Germinal center (tissue), 1 donor: ENCODE measurements at places on chromosomes 7 and 10.

GRCh38 chr7:150476819-150477631, 26.6 kb downstream of the GIMAP8 start:
- DNase-seq = no peak

GRCh38 chr7:593324-594115, 73.9 kb upstream of the PDGFA start:
- DNase-seq = peak; percentile 33

- peak; percentile 62 for DNase-seq
Observed at GRCh38 chr7:34320926-34321661, 336.9 kb upstream of the NPSR1 start.

- DNase-seq = peak; percentile 1
Observed at GRCh38 chr10:71090330-71090729, 122.0 kb upstream of the UNC5B start.

- DNase-seq = no peak
Observed at GRCh38 chr10:11386044-11386443, 225.4 kb downstream of the USP6NL start.

DNA sequence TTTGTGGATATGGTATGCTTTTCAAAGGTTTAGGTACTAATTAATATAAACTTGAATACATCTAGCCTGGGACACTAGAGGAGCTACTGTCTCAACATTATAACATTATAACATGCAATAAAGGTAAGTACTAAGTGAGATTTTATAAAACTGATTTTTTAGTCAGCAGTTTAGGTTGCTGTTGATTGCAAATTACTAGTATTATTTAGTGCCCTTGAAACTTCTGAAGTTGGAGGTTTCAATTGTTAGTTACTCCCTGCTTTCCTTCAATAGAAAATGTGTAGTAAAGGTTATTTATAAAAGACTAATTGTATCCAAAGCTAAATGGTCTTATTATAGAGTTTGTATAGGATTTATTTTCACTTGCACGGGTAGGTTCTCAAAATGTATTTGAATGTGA, 95.2 kb downstream of the POLL start:
- no peak for DNase-seq

GRCh38 chr7:90972906-90973550, 291.2 kb upstream of the FZD1 start:
- DNase-seq = no peak

- no peak for DNase-seq
Observed at GRCh38 chr10:78450239-78450638, 416.6 kb downstream of the RPS24 start.

- DNase-seq = no peak
Observed at GRCh38 chr7:2166625-2167280, 66.0 kb downstream of the MAD1L1 start.

GRCh38 chr10:88541116-88541626, 41.9 kb downstream of the RNLS start:
- no peak for DNase-seq

- DNase-seq = no peak
Observed at GRCh38 chr10:104640339-104641186, 527 bp upstream of the SORCS3 start.

DNA sequence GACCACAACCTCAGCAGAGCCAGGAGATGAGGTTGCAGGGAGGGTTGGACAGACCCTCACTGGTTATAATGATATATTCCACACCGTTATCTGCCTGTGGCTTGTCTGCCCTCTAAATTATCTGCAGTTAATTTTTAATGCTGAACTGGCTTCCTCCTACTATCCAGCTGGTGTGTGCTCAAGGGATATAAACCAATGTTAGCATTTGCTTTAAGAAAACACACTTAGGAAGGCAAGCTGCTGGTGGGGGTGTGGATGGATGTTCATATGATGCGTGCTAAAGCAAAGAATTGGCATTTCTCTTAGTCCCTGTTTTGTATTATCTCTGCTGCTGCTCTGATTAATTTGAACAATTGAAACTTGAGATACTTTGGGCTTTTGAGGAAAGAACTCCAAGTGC, 132.2 kb upstream of the NPVF start:
- no peak for DNase-seq

- no peak for DNase-seq
Observed at GRCh38 chr7:47460251-47460989, 121.5 kb downstream of the TNS3 start.

GRCh38 chr7:48245751-48246472, 74.7 kb downstream of the ABCA13 start:
- no peak for DNase-seq

DNA sequence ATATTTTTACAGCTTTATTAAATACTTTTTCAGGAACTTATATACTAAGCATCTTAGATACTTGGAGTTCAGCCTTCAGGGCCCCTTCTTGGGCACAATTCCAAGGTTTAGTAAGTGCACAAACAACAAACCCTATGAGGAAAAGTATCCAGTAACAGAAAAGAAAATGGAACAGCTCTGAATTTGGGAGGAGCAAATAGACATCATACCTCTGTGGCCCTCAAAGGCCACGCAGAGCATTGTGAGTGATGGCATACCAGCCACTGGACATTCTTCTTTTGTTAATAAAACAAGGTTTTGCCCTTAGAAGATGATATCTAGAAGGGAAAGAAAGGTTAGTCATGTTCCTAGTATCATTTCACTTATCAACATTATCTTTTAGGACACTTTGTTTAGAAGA, 46.0 kb downstream of the ST7 start:
- DNase-seq = no peak

DNA sequence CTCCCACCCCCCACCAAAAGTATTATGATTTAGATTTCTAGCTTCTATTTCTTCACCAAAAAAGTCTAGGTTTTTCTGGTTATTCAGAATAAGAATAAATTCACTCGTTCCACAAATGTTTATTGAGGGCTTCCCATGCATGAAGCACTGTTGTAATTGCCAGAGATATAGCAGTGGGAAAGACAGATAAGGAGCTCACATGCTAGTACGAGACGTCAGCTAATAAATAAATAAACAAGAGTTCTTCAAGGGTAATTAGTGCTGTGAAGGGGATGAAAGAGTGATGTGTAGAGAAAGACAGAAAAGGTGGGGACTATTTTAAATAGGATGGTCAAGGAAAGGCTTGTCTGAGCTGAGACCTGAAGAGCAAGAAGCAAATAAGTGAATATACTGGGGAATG, 38.1 kb upstream of the SEPTIN7 start:
- DNase-seq = no peak

- DNase-seq = no peak
Observed at GRCh38 chr10:6473430-6473829, 106.6 kb downstream of the PRKCQ start.

DNA sequence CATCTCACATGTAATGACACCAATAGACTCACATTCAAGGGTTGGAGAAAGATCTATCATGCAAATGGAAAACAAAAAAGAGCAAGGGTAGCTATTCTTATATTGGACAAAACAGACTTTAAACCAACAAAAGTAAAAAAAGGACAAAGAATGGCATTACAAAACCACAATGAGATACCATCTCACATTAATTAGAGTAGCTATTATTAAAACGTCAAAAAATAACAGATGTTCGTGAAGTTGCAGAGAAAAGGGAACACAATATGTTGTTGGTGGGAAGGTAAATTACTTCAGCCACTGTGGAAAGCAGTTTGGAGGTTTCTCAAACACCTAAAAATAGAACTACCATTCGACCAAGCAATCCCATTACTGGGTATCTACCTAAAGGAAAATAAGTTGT, 197.0 kb downstream of the SNX13 start:
- no peak for DNase-seq

DNA sequence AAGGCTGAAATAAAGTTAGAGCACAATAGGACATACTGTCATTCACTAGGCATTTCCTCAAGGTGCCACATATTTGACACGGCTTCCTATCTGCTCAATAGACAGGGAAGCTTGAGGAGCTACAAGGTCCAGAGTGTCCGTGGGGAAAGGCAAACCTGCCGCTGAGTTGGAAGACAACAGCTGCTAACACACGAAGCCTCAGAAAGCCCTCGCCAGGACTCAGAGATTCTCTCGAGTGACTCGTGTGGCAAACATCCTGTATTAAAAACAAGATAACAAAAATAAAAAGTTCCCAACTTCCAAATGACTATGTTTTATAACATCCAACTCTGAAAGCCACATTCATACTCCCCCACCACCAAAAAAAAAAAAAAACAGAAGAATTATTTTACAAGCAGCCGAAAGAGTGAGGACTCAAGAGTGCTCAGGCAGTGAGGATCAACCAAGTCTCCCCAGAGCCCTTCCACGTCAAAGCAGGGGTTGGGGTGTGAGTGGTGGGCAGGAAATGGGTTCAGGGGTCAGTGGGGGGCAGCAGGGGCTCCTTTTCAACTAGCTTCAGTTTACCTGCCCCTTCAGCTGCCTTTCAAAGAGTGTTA, 67.6 kb downstream of the STK17A start:
- no peak for DNase-seq

DNA sequence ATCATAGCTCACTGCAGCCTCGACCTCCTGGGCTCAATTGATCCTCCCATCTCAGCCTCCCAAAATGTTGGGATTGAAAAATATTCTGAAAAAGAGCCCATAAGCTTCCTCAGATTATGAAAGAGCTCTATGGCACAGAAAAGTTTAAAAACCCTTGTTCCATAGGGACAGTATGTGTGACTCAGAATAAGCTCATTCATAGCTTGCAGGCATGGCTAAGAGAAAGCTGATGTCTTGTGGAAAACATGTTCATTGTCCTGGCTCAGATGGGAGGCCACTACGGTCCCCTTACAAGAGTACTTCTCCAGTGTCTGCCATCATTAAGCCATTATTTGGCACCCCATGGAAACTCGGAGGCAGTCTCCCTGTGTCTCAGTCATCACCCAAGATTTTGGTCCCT, 64.0 kb downstream of the CCDC3 start:
- no peak for DNase-seq

GRCh38 chr10:68153473-68154210, 44.4 kb downstream of the MYPN start:
- DNase-seq = no peak

DNA sequence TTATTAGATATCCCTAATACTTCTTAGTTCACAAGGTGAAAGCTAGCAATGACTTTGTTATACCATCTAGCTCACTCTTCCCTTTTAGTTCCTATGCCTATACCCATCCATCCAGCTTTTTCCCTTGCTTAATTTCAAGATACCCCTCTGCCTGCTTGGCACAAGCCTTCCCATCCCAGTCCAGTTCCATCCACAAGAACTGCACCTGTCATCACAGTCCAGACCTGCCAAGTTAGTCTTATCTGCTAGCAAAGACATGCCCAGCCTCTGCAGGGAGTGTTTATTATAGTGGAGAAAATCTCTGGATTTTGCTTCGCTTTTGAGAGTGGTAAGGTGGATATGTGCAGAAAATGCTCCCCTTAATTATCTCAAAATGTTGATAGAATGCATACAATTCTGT, 158.2 kb downstream of the ST7 start:
- no peak for DNase-seq

GRCh38 chr7:128059143-128059988, 28.1 kb upstream of the LRRC4 start:
- no peak for DNase-seq

DNA sequence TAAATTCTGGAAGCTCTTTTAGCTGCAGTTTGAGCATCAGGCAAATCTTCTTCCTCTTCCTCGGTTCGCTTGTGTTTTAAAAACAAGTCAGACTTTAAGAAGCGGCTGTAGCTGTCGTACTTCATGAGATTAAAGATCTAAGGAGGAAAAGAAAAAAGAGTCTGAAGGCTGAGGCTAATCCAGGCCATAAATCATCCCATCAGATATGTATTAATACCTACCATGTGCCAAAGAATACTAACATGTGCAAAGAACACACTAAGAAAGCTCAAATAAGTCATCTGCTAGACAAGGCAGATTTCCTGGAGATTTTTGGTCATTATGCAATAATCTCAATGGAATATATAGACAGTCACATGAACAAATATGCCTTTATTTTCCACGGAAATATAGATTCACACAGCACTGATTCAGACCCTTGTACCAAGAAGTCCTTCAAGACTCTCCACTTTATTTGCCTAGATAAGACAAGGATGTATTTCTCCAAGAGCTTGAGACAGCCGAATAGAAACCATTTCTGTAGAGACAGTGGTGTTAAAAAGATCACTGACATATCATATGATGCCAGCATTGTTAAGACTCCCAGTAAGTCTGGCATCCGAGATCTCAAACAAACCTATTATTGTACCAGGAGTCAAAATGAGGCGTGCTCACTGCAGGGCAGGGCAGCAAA, 42.3 kb downstream of the RGS10 start:
- no peak for DNase-seq

DNA sequence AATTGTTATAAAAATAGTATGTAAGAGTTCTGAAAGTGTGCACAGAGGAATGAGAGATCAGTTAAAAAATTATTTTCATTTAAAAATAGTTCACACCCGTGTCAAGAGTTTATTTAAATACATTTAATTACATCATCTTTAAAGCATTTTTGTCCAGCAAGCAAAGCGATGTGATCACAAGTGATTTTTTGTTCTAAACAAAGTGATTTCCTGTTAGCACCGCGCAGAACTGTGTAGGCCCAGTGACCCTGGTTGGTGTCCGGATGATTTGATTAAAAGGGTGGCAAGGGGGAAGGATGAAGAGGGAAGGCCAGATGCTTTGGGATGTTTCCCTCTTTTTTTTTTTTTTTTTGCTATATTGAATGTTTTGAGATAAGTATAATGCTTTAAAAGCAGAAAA, 227.8 kb upstream of the PITRM1 start:
- no peak for DNase-seq

DNA sequence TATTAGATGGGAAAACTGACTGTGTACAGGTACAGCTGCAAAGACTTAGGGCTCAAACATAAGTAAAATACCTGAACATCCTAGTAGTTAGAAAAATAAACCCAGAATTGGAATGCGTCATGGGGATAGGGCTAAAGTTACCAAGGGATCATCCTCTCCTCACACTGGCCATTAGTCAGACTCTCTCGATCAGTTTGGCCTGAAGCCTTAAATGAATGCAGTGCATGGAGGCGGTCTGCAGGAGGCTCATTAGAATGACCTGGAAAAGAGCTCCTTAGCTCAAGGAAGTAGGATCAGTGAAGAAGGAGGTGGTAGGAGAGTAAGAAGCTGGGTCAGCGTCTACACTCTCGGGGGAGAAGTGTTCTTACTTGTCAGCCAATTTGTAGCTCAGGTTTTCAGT, 35.3 kb downstream of the DENND2A start:
- DNase-seq = no peak

DNA sequence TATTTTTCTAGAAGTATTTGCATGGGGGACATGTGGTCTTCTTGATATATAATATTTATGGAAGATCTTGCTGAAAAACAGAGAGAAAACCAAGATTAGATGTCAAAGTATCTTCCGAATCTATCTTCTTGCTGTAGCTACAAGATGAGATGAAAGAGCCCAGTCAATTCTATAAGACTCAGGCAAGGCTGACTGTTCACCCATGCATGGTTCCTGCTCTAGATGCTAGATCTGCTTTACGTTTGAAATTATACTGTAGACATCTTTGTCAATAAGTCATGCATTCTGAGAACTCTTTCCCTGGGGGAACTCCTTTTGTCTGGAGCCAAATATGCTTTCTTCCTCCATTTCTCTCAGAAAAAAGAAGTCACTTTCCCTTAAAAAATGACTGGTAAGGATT, 1292.0 kb downstream of the XPNPEP1 start:
- DNase-seq = no peak

GRCh38 chr10:72392571-72392970, 37.9 kb upstream of the DNAJB12 start:
- no peak for DNase-seq
